Suppressor macrophage (primary cell): ENCODE measurements at places on chromosomes 16 and 17.

DNA sequence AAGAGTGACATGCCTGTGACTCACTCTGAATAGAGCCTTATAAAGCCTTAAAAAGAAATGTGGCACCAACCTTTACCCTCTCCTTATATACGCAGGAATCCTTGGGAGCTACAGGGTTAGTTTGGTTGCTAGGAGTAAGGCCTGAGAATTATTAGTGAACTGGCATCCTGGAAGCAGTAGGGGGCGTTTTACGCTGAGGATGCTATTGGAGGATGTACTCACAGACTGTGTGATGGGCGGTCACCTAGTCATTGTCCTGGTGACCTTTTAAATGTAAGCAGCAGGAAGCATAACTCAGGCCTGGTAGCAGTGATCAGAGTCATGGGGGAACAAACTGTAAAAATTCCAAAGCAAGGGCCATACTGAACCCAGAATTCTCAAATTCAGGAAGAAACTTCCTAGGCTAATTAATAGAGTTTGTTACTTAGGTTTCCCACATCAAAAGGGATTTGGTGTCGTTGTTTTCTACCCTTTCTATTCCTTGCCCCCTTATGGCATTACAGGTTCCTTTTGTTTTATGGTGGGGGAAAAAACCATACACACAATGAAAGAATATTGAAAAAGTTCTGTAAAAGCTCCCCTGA lies 153.8 kb downstream of the SNX11 start:
- DNase-seq: peak; percentile 30

GRCh38 chr17:38717139-38717745 lies 12.2 kb downstream of the MLLT6 start:
- no peak for DNase-seq

- no peak for DNase-seq
These were observed 22.3 kb downstream of the USP36 start for GRCh38 chr17:78818152-78818846.

DNA sequence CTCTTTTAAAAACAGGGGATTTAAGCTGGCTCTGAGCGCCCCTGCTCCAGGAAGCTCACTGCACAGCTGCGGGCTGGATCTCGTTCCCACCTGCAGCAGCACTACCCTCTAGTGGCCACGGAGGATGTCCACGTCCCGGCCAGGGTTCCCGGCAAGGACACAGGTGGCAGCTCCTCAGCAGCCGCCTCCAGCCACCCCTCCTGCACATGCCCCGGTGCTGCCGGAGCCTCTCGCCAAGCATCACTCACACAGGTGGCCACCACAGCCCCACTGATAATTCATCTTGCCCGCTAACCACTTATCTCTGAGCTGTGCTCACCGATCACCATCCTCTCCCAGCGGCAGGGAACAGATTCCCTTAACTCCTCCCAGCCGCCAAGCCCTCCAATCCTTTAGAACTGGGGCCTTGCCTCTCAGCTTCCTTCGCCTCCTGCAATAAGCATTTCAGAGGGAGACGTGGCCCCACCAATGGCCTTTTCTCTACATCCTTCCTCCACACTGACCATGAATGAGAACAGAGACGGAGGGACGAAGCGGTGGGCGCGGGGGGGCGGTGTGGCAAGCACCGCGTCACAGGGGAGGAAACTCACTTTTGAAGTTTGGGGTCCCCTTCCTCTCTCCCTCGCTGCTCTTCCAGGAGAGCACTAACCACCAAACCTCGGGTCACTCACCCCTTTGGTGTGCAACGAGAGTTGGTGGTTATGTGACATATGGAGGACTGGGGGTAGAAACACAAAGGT lies 222.1 kb downstream of the RBFOX3 start:
- DNase-seq: peak; percentile 26

DNA sequence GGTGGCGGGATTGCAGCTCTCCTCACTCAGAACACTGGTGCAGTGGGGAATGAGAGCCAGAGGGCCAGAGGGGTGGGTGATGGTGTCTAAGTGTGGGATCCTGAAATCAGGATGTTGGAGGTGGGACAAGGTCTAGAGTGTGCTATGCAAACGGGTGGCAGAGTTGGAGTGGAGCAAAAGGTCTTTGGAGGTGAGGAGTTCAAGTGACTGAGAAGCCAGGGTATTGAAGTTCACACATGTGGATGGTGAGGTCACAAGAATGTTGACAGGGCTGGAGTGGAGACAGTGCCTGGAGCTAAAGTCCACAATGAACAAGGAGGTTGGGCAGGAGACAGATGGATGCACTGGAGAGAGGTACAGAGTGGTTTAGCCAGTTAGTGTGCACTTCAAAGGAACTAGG lies 38.3 kb upstream of the MAP3K14 start:
- no peak for DNase-seq

GRCh38 chr17:59377410-59377809 lies 46.0 kb downstream of the YPEL2 start:
- no peak for DNase-seq

- DNase-seq: no peak
These were observed 106.3 kb upstream of the CRHR1 start for GRCh38 chr17:45677770-45678169.

GRCh38 chr16:85536073-85536410 lies 77.1 kb upstream of the GSE1 start:
- DNase-seq: peak; percentile 82

DNA sequence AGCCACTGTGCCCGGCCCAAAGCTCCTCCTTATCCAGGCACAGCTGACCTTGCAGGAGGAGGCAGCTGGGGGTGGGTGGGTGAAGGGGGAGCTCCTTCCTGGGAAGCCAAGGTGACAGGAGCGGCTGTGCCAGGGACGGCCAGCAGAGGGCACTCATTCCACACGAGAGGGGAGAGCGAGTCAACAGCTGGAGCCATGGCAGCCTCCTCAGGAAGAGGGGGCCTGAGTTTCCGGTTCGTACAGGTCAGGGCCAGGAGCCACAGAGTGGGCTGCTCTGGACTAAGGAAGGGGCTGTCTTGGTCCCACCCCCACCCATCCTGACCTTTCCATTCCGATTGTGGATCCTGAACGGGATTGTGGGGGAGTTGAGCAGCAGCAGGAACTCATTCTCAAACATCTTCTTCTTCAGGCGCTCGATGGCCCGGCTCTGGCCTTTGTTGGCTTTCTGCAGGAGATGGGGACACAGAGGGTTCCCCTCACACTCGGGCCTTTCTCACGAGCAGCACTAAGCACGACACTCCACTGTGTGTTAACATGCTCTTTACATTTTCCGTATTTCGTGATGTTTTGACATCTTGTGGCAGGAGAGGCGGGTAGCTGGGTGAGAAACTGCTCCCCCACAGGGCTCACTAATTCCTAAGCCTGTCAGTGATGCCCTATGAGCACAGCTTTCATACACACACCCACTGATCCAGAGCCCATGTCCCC lies 61.6 kb downstream of the TIMM22 start:
- peak; percentile 81 for DNase-seq

DNA sequence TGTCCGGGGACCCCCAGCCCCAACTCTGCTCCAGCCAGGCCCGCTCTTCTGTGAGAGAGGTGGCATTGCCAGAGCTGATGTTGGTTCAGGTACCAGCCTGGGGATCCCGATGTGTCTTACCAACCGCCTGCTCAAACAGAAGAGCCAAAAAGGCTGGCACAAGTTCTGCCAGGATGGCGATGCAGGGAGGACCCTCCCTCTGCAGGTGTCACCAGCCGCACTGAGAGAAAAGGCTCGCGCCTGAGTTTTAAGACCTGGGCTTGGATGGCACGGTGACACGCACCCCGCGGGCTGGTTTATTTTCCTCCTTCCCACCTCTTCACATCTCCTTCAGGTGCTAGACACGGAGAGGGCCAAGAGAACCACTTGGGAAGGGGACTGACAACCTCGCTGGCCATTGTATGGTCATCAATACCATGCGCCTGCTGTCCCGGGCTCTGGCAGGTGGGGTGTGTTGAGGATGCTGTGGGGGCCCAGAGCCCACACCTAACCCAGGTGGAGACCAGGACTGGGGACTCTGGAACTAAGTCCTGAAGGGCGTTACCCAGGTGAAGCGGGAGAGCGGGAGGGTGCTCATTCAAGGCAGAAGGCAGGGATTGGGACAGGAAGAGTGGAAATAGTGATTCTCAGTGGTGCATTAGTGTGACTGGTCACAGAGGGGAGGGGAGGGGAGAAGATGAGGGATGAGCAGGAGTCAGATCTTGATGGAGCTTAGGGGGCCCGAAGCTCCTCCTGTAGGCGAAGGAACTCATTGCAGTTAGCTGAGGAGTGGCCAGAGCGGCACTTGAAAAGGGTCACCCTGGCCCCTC lies 16.3 kb downstream of the FOXJ1 start:
- DNase-seq: no peak

GRCh38 chr17:56918916-56919315 lies 5.1 kb upstream of the TRIM25 start:
- DNase-seq: peak; percentile 94

DNA sequence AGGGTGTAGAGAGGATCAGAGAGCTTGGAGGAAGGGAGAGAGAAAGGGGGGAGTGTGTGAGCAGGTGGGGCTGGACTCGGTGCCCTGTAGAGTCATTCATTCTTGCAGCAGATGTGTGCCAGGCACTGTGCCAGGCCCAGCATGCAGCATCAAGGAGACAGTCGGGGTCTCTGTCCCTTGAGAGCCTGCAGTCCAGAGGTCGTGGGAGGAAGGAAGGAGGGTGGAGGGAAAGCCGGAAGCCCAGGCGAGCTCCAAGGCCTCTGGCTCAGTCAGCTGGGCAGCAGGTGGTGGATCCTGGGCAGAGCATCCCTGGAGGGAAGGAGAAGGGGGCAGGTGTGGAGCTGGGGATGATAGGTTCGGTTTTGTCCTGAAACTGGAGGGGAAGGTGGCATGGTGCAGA lies 27.5 kb downstream of the EPN2 start:
- no peak for DNase-seq

GRCh38 chr17:48726916-48727286 lies 1.6 kb downstream of the HOXB13 start:
- DNase-seq: no peak

DNA sequence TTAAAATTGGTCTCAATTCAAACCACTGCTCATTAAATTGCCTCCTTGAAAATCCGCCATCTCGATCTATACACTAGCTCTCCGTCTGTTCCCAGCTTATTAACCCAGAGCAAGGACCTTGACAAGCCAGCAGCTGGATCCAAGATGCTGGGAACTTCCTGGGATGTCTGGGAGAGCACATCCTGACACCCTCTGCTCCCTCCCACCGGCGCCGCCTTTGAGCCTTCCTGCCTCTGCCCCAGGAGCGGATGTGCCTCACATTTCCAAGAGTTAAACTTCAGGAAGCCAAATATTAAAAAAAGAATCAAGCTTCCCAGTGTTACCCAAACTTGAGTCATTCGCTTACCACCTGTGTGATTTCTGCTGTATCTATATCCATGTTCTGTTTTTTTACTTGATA lies 107.9 kb downstream of the HAPSTR1 start:
- no peak for DNase-seq
